Gastroesophageal sphincter (tissue), 4 donors: ENCODE measurements at places on chromosomes 6 and 20. TPM values are rescaled to one million over a fixed set of nuclear protein-coding genes. Genes with fewer than 3 reads are reported as not detected.

Gene PRDM1
- 1.8 TPM for total RNA-seq

Gene ZNF337
- 19.9 TPM for total RNA-seq

Gene SOX12
- 6.5 TPM for total RNA-seq

Gene SLC13A3
- 1.6 TPM for total RNA-seq

Gene GNAS-AS1
- total RNA-seq: not detected

Gene SS18L1
- total RNA-seq: 10.0 TPM

Gene TFAP2A
- total RNA-seq: not detected

Gene SIRPD
- not detected for total RNA-seq

Gene KHDC1L
- total RNA-seq: not detected

Gene BHLHE23
- total RNA-seq: not detected

Gene OSTM1
- 55.6 TPM for total RNA-seq

Gene DDO
- 2.1 TPM for total RNA-seq

Gene METTL24
- 33.6 TPM for total RNA-seq

Gene BPIFA1
- not detected for total RNA-seq

Gene IER3
- total RNA-seq: 31.9 TPM

Gene SLC4A11
- not detected for total RNA-seq

Gene ADAM33
- 15.9 TPM for total RNA-seq

Gene PDYN
- not detected for total RNA-seq

Gene SPTLC3
- total RNA-seq: 6.3 TPM

Gene FAM209B
- not detected for total RNA-seq

Gene RCAN2
- total RNA-seq: 76.5 TPM

Gene C20orf141
- total RNA-seq: not detected

Gene SMAP1
- 27.9 TPM for total RNA-seq

Gene FNDC11
- not detected for total RNA-seq

Gene SASH1
- total RNA-seq: 78.9 TPM

Gene EEF1E1
- total RNA-seq: 46.4 TPM

Gene SLC22A16
- total RNA-seq: 0.35 TPM

Gene ZSCAN26
- 22.9 TPM for total RNA-seq

Gene RBBP8NL
- not detected for total RNA-seq

Gene LAMA5
- 58.6 TPM for total RNA-seq

Gene SYNDIG1
- 0.40 TPM for total RNA-seq

Gene MOCS1
- total RNA-seq: 33.0 TPM
